ENCODE measurements at places on chromosomes 11 and 22. TPM values are rescaled to one million over a fixed set of nuclear protein-coding genes. Genes with fewer than 3 reads are reported as not detected.
A peak's percentile ranks its signal among the peaks of the same experiment; 100 is the strongest.

OTOG gene
- polyA plus RNA-seq = not detected

KRTAP5-2 gene
- polyA plus RNA-seq = not detected

SCN3B gene
- polyA plus RNA-seq = 0.44 TPM

USP35 gene
- polyA plus RNA-seq = 8.0 TPM

UBQLNL gene
- polyA plus RNA-seq = 0.10 TPM

NLRP14 gene
- polyA plus RNA-seq = not detected

MYOD1 gene
- not detected for polyA plus RNA-seq

DNA sequence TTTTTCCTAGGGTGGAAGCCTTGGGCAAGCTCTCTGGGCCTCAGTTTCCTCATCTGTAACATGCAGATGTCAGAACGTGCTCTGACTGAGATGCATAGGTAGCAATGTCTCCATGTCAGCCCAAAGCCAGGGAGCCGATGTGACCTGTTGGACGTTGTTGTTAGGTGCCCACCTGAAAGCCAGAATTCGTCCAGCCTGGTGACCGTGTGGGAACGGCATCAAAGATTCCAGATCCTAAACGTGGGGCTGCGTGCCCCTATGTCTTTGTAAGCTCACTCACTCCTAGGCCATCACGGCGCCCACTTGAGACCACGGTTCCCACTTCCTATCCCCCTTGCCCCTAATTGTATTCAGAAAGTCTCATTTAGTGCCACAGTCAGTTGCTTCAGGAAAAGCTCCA is 48.2 kb downstream of the FBLN1 start:
- peaks cover 18% of the 10 kb centered on the region for H3K4me1 ChIP-seq
- H3K4me3 ChIP-seq = no peak overlapping the region
- H3K36me3 ChIP-seq = peaks cover 36% of the 10 kb centered on the region
- H3K27ac ChIP-seq = no peak overlapping the region
- no peaks in the 10 kb centered on the region for H3K27me3 ChIP-seq

DNA sequence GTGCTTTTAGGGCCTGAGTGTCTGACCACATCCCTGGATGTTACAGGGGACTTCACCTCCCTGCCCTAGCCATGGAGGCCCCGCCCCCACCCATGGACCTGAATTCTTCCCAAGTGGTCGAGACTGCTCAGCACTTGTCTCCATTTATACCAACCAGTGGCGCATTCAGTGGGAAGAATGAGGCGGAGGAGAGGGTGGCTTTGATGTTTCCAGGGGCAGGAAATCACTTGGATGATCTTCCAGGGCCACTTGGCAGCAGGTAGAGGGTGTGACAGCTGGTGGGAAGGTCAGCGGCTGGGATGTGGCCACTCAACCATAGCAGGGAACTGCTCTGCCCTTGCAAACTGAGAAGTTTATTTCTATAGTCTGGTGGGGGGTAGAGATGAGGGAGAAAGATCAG is 155.1 kb upstream of the BLID start:
- peaks cover 7% of the 10 kb centered on the region for H3K4me1 ChIP-seq
- H3K4me3 ChIP-seq = no peak overlapping the region
- DNase-seq = no peak
- H3K36me3 ChIP-seq = no peaks in the 10 kb centered on the region
- no peak overlapping the region for H3K27ac ChIP-seq

- H3K4me3 ChIP-seq = no peak overlapping the region
- H3K36me3 ChIP-seq = no peaks in the 10 kb centered on the region
- DNase-seq = no peak
- no peak overlapping the region for H3K27ac ChIP-seq
- H3K27me3 ChIP-seq = peaks cover 10% of the 10 kb centered on the region
Observed at GRCh38 chr11:7570938-7571521, 57.2 kb downstream of the PPFIBP2 start.

DNA sequence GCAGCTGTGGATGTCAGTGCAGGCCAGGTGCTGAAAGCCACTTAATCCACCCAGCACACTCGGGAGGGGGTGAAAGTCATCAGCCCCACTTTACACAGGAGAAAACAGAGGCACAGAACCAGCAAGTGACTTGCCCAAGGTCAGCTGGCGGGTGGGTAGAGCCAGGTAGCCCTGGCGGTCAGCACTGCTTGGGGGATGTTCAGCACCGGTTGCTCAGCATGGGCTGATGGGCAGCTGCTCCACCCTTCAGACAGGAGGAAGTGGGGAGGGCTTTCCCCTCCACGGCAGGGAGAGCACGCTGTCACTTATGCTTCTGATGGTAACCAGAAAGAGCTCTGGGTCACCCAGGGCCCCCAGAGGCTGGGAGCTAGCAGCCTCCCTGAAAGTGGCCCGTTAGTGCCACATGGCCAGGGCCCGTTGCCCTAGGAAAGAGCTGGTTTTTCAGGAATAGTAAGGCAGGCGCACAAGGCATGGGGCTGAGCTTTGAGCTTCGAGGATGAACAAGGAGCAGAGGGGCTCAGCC is 417.9 kb downstream of the CTTN start:
- H3K36me3 ChIP-seq = no peaks in the 10 kb centered on the region
- H3K4me3 ChIP-seq = no peak overlapping the region
- no peaks in the 10 kb centered on the region for H3K4me1 ChIP-seq

DNA sequence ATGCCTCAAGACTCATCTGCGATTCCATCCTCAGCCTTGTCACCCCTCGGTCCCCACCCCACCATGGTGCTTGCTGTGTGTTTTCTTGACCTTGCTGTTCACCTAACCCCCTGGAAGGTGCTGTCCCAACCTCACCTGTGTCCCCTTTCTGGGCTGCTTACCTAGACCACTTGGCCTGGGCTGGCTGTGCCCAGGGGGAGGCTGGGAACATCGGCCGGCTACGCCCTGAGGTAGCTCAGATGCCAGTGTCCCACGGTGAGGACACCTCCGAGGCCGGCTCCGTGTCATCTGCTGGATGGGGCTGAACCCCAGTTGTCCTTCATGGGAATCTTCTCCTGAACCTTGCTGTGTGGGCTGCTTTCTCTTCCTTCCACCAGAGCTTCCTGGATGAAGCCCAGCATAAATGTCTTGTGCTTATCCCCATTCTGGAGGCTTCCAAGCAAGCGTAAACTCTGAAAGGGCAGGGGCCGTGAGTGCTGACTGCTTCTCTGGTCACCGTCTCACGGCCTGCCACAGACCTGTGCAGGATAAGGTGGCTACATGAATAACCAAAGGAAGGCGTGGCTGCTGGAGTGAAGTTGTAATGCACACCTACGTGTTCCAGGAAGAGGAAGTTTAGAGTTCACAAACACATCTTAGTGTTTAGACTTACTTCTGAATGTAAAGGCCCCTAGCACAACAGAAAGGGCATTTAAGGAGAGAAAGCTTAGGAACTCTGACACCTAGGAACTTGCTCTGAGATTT is 724.3 kb downstream of the TBC1D22A start:
- DNase-seq = no peak
- no peaks in the 10 kb centered on the region for H3K27me3 ChIP-seq
- H3K27ac ChIP-seq = no peak overlapping the region
- H3K4me3 ChIP-seq = no peak overlapping the region
- no peaks in the 10 kb centered on the region for H3K4me1 ChIP-seq

DNA sequence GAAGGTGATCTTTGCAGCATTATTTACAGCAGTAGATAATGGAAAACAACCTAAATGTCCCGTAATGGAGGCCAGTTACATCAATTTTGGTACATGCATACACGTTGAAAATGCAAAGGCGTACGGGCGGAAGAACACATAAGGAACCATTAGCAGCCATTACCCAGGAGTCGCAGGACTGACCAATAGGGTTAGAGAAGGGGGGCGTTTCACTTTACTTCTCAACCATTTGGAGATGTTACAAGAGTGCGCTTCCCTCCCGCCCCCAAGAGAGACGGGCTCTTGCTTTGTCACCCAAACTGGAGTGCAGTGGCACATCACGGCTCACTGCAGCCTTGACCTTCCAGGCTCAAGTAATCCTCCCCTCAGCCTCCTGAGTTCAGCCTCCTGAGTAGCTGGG is 52.8 kb upstream of the SLC35C1 start:
- H3K4me3 ChIP-seq = no peak overlapping the region
- no peak for DNase-seq
- H3K36me3 ChIP-seq = no peaks in the 10 kb centered on the region
- H3K27me3 ChIP-seq = no peaks in the 10 kb centered on the region

DNA sequence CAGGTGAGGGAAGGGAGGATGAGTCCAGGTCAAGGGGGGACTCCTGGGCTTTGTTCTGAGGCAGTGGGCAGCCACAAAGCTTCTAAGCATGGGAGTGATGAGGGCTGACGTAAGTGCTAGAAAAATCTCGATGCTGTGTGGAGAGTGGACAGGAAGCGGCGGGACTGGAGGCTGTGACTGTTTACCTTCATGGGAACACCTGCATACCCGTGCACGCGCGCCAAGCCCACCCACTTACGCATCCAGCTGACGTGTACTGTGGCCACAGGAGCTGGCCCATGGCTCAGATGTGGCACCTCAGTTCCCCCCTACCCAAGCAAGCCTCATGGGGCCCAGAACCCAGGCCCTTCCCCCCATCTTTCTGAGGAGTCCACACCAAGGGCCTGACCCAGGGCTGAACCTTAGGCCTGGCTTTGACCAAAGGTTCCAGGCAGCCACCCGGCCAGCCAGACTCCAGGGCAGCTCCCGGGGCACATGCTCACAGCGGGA is 14.0 kb downstream of the MYRF start:
- H3K4me1 ChIP-seq = no peaks in the 10 kb centered on the region
- no peaks in the 10 kb centered on the region for H3K27me3 ChIP-seq
- H3K4me3 ChIP-seq = no peak overlapping the region
- no peak for DNase-seq
- H3K36me3 ChIP-seq = no peaks in the 10 kb centered on the region
- H3K27ac ChIP-seq = no peak overlapping the region

GRCh38 chr22:45441138-45441537 is 27.6 kb downstream of the RIBC2 start:
- H3K27me3 ChIP-seq = no peaks in the 10 kb centered on the region
- H3K27ac ChIP-seq = no peak overlapping the region
- H3K36me3 ChIP-seq = no peaks in the 10 kb centered on the region
- H3K4me3 ChIP-seq = no peak overlapping the region
- peak; percentile 70 for DNase-seq

GRCh38 chr11:3341298-3341697 is 37.6 kb downstream of the ZNF195 start:
- H3K27me3 ChIP-seq = no peaks in the 10 kb centered on the region
- no peaks in the 10 kb centered on the region for H3K4me1 ChIP-seq
- DNase-seq = peak; percentile 65

DNA sequence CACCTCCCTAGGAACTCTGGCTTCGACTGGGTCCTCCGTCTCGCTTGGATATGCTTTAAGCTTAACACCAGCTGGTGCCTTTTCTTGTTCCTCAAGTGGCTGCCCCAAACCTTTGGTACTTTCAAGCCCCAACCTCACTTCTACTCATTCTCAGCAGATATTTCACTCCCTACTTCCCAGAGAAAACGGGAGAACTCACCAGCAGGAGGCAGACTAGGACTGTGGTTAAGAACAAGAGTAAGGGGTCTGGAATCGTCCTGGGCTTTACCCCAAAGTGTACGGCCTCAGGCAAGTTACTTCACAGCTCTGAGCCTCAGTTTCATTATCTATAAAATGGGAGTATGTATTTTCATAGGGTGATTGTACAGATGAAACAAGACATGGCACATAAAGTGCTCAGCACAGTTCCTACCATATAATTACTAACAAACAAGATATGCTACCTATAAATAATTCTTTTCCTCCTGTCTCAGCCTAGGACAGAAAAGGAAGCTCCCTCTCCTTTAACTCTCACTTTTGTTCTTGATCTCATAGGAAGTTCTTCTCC is 37.8 kb downstream of the PAMR1 start:
- DNase-seq = peak; percentile 42
- H3K27me3 ChIP-seq = no peaks in the 10 kb centered on the region
- H3K27ac ChIP-seq = no peak overlapping the region
- H3K4me1 ChIP-seq = no peaks in the 10 kb centered on the region

GRCh38 chr11:116439361-116439677 is 333.5 kb downstream of the BUD13 start:
- peaks cover 6% of the 10 kb centered on the region for H3K4me1 ChIP-seq
- no peaks in the 10 kb centered on the region for H3K27me3 ChIP-seq
- no peak overlapping the region for H3K27ac ChIP-seq

GRCh38 chr11:112516755-112517154 is 256.1 kb upstream of the PLET1 start:
- H3K27me3 ChIP-seq = no peaks in the 10 kb centered on the region
- H3K4me3 ChIP-seq = no peak overlapping the region
- H3K36me3 ChIP-seq = no peaks in the 10 kb centered on the region
- H3K27ac ChIP-seq = no peak overlapping the region

DNA sequence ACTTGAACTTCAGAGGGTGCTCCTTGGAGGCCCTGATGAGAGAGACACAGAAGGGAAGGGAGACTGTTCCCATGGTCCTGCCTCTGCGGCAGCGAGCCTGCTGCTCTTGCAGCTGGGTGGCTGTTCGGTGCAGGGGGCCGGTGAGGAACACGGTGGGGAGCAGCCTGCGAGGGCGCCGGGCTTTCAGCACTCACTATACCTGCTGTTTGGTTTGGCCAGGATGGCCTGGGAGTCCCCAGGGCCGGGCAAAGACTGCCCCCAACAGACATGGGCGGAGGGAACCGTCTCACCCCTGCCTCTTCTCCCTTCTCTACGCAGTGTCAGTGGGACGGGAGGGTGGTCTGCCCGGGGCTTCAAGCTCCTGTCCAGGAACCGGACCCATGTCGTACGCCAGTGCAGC is 58.0 kb upstream of the PRODH start:
- no peaks in the 10 kb centered on the region for H3K27me3 ChIP-seq
- H3K4me1 ChIP-seq = peaks cover 7% of the 10 kb centered on the region
- no peak overlapping the region for H3K4me3 ChIP-seq
- H3K36me3 ChIP-seq = no peaks in the 10 kb centered on the region
- no peak for DNase-seq

- DNase-seq = no peak
- no peak overlapping the region for H3K4me3 ChIP-seq
- peaks cover 32% of the 10 kb centered on the region for H3K4me1 ChIP-seq
- H3K27me3 ChIP-seq = no peaks in the 10 kb centered on the region
- peak overlapping the region; percentile 69 for H3K27ac ChIP-seq
Observed at GRCh38 chr11:95095858-95096587, 6.4 kb downstream of the ENDOD1 start.
